ENCODE measurements at places on chromosomes 4 and X. TPM values are rescaled to one million over a fixed set of nuclear protein-coding genes. Genes with fewer than 3 reads are reported as not detected.

RBMX2 gene
- total RNA-seq, result 11.4 TPM

F11 gene
- 0.52 TPM for total RNA-seq

GSPT2 gene
- 8.5 TPM for total RNA-seq

ARSJ gene
- total RNA-seq, result 0.59 TPM

OCRL gene
- 9.9 TPM for total RNA-seq
